Stimulated activated CD4-positive, alpha-beta T cell treated with anti-CD3 and anti-CD28 coated beads, TNF-alpha, amount 100 ng/mL, for 4 hours (primary cell): ENCODE measurements at places on chromosomes 16 and 17.
A peak's percentile ranks its signal among the peaks of the same experiment; 100 is the strongest.

DNA sequence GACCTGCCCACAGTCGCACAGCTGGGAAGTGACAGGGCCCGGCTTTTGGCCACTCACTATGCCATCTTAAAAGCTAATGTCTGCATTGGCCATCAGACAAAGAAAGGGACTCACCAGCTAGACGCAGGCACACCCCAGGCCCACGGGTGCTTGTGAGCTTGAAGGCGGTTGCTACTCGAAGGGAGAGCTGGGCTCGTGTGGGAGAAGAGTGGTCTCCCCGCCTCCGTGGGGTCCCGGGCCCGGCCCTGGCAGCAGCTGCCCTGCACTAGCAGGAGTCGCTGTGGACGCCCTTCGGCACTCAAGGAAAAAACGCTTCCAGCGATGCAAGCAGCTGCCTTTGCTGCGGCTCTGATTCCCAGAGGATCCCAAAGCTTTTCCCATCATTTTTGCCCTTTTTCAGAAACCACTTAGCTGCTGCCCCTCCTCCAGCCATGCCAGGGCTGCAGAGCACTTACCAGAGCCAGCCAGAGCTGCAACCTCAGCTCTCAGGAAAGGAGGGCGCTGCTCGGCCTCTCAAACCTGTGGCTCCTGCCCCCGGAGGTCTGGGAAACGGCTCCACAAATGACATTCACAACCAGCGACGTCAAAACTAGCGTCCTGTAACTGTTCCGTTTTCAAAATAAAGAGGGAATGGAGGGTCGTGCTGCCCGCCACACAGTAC is 12.3 kb downstream of the TRPV1 start:
- DNase-seq = no peak

DNA sequence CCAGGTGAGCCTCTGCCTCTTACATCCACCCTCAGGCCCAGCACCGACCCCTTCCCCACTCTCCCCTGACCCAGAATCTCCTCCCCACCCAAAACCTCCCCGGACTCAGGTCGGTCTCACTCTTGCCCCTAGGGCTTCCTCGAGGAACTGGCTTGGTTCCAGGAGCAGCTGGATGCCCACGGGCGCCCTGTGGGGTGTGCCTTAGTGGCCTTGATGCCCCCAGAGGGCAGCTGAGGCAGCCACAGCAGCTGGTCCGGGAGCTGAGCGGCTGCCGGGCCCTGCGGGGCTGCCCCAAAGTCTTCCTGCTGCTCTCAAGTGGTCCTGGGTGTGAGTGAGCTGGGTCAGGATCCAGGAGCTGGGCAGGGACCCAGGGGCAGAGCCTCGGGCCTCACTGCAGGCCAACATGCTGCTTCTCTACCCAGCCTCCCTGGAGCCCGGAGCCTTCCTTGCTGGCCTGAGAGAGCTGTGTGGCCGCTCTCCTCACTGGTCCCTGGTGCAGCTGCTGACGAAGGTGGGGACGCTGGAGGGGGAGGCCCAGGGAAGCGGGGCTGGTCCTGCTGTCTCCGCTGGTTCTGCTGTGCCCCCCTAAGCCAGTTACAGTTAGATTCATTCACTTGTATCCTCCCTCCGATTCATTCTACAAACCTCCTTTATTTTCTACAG is 9.6 kb downstream of the ZNF213 start:
- DNase-seq = no peak

DNA sequence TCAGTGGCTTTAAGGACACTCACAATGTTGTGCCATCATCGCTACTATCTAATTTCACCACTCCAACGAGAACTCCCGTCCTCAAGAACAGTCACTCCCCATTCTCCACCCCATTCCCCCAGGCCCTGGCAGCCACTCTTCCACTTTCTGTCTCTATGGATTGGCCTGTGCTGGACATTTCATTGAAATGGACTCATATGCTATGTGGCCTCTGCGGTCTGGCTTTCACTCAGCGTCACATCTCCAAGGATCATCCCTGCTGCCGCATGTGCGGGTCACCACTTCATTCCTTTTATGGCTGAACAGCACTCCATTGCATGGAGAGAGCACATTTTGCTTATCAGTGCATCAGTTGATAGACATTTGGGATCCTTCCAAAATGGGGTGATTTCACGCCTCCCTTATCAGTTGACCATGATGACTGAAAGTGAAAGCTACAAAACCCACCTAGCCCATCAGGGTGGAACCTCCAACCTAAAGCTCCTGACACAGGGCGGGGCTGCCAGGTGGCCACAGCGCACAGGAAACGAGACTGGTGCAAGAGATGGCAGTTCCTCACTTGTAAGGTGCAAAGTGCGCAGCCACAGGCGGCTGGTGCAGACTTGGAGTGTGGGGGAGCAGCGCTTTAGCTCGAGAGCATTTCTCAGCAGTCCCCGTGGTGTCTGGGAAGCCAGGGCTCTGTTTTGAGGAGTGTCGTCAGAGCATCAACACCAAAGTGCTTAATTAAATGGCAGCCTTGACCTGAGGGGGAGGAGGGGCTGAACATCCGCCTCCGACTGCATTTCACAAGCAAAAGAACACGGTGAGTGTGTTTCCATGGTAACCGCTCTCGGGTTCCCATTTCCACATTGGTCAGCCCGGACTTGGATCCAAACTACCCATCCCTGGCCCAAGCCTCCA is 23.8 kb downstream of the COTL1 start:
- peak; percentile 31 for DNase-seq

- DNase-seq = no peak
Measured at GRCh38 chr17:83099570-83100181, 20.3 kb downstream of the METRNL start.

GRCh38 chr17:691423-691822 is 23.2 kb downstream of the VPS53 start:
- no peak for DNase-seq

DNA sequence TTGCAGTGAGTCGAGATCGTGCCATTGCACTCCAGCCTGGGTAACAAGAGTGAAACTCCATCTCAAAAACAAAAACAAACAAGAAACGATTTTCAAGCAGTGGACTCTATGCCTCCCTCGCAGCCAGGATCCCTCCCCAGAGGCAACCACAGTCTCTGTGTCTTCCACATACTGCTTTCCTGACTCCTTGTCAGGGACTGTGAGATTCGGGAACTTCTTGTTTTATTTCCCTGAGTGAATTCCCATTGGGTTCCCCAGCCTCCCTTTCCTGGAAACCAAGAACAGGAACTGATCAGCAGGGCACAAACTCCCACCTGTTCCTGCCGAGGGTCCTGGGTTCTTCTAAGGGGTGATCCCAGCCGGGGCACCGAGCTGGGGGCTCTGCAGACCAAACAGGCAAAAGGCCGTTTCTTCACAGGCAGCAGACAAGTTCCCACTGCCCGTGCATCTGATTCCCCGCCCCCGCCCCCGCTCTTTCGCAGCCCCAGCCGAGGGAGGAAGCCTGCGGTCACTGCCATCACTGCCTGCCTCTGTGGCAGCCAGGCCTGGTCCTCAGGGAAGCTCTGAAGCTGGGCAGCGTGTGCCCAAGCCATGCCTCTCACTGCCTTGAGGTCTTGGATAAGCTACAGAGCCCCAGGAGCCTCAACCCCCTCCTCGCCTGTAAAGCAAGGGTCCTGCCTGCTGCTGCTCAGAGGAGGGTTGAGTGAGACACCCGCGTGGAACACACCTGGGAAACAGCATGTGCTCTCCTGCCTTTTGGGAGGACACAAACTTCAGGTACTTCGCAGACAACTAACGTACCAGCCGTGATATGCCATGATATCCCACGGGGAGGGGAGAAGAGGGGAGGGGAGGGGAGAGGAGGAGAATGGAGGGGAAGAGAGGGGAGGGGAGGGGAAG is 5.5 kb upstream of the PIEZO1 start:
- DNase-seq = no peak

DNA sequence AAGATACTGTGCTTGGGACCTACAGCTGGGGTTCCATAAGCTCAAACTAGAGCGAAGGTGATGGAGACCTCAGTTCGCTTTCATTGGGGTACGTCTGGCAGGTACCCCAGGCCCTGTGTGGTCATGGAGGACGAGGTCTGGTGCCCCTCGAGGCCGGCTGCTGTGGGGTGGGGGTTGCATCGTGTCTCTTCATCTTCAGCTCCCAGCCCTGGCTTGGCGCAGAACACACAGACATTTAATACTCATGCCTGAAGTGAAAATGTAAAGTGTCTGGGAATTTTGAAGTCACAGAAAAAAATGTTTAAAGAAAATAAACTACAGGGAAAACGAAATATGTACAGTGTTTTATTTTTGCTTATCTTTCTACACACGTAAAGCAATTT is 80.5 kb downstream of the TBC1D16 start:
- DNase-seq = no peak
